ENCODE measurements at places on chromosomes 6 and 20. TPM values are rescaled to one million over a fixed set of nuclear protein-coding genes. Genes with fewer than 3 reads are reported as not detected.

PI16 gene
- 0.17 TPM for total RNA-seq

CRYBG1 gene
- total RNA-seq = 9.1 TPM

ESF1 gene
- total RNA-seq = 25.3 TPM

SOBP gene
- 6.6 TPM for total RNA-seq

ULBP2 gene
- total RNA-seq = 0.13 TPM

CAPN11 gene
- 3.3 TPM for total RNA-seq

MAS1L gene
- total RNA-seq = not detected

SLPI gene
- total RNA-seq = 0.74 TPM

TRIM31 gene
- total RNA-seq = 0.11 TPM

LST1 gene
- total RNA-seq = 0.66 TPM

TNNC2 gene
- 3.0 TPM for total RNA-seq

ADGB gene
- total RNA-seq = not detected

MKKS gene
- 20.9 TPM for total RNA-seq

DNA sequence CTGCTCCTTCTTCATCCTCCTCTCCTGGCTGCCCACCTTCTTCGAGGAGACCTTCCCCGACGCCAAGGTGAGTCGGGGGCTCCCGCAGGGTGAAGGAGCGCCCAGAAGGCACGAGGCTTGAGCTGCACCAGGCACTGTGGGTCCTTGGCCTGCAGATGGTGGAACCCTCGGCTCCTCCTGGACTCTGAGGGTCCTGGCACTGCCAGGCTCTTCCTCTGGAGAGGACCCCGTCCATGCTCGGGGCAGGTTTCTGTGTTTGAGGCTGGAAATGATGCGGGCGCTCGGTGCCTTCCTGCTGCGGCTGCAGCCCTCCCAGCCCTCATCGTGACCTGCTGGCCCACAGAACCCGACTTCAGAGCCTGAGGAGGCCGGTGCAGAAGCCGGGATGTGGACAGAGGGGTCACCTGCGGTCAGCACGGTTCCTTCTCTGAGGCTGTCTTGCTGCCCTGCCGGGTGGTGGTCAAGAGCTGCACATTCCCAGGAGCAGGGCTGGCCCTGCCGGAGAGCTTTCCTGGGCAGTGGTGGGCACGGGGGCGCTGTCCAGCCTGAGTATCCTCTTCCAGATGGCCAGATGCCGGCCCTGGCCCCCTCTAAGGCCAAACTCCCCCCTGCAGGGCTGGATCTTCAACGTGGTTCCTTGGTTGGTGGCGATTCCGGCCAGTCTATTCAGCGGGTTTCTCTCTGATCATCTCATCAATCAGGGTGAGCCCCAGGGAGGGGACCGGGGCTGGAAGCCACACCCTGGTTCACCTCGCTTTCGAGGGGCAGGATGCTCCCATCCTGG is 11.3 kb downstream of the SLC17A9 start:
- no peaks in the 10 kb centered on the region for H3K4me1 ChIP-seq
- no peak overlapping the region for H3K4me3 ChIP-seq
- H3K36me3 ChIP-seq = peaks cover 3% of the 10 kb centered on the region

DNA sequence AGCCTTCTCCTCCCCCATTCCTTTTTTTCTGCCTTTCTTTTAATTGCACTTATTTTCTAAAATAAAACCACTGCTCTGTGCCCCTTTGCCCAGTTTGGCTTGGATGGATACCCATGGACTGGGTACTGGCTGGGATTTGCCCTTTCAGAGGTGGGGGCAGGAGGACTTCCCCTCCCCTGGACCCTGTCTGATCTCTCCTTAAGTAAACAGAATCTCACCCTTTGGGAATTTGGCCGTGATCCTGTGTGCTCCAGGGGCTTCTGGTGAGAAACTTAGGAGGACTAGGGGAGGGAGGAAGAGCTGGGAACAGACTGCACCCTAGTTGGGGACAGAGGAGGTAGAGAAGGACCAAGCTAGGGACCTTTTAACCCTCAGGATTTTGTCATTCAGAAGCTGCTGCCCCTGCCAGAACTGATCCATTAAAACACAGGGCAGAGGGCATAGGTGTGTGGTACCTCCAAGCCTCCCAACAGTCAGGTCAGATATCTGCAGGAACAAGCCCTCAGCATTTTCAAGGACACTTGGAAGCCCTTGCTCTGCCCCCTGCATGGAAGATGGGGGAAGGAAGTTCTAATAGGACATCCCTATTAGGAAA is 7.3 kb downstream of the FOXP4 start:
- H3K27ac ChIP-seq = no peak overlapping the region
- DNase-seq = no peak
- peak overlapping the region; percentile 49 for H3K4me3 ChIP-seq
- peaks cover 87% of the 10 kb centered on the region for H3K4me1 ChIP-seq

DNA sequence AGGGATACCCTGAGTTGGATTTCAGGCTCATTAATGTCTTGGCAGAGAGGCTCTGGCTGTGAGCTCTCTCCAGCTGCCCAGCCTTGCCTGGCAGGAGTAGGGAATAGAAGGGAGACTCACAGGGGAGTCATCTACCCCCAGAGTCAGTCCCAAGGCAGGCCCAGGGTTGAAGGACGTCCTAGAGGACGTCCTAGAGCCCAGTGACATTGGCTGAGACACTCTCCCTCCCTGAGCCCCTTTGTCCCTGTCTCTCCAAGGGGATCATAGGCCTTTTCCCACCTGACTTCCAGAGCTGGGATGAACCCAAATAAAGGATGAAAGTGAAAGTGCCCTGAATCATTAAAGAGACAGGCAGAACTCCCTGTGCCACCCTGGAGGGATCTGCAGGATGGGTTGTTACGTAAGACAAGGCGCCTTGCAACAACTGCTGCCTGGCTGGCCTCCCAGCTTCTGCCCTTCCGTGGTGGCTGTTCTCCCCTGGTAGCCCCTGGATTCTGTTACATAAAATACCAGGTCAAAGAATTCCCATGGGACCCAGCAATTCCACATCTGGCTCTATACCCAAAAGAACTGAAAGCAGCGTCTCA is 53.6 kb upstream of the SIRPA start:
- peaks cover 10% of the 10 kb centered on the region for H3K4me1 ChIP-seq
- no peaks in the 10 kb centered on the region for H3K27me3 ChIP-seq
- H3K27ac ChIP-seq = no peak overlapping the region
- no peak overlapping the region for H3K4me3 ChIP-seq
- H3K36me3 ChIP-seq = no peaks in the 10 kb centered on the region

DNA sequence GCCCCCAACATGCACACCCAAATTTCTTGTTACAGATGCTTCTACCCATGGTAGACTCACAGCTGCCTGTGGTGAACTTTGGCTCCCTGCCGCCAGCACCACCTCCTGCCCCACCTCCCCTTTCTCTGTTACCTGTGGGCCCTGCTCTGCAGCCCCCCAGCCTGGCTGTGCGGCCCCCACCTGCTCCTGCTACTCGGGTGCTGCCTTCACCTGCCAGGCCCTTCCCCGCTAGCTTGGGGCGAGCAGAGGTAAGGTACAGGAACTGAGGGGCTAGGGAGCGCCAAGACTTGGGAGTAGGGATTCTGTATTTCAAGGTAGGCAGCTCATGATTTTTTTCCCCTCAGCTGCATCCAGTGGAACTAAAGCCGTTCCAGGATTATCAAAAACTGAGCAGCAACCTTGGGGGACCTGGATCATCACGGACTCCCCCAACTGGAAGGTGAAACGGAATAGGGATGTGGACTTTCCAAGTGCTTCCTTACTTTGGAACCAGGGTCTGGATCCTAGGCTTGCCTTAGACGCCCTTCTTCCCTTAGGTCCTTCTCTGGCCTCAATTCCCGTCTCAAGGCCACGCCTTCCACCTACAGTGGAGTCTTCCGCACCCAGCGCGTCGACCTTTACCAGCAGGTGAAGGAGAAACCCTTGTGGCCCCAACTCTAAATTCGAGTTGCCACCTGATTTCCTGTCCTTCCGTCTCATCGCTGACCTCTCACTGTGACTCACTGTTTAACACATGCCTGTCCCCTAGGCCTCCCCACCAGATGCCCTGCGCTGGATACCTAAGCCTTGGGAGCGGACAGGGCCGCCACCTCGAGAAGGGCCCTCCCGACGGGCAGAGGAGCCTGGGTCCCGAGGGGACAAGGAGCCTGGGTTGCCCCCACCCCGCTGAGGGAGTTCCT is 15.5 kb downstream of the BAG6 start:
- peaks cover 77% of the 10 kb centered on the region for H3K36me3 ChIP-seq
- peak overlapping the region; percentile 66 for H3K27ac ChIP-seq
- no peak overlapping the region for H3K4me3 ChIP-seq
- no peak for DNase-seq
- no peaks in the 10 kb centered on the region for H3K4me1 ChIP-seq

DNA sequence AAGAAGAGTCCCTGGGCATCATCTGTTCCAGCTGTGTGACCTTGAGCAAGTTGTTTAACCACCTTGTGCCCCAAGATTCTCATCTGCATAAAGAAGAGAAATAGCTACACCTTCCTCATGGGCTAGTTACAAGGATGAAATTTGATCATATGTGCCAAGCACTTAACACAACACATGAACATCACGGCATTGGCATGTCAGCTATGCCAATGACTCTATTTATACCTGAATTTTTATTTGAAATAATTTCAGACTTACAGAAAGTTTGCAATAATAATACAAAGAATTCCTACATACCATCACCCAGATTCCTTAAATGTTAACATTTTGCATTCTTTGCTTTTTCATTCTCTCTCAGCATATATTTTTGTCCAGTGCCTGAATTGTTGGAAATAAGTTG is 21.0 kb upstream of the TCF15 start:
- H3K4me3 ChIP-seq = no peak overlapping the region
- no peak overlapping the region for H3K27ac ChIP-seq
- H3K27me3 ChIP-seq = no peaks in the 10 kb centered on the region
- H3K36me3 ChIP-seq = no peaks in the 10 kb centered on the region
- no peak for DNase-seq

- no peaks in the 10 kb centered on the region for H3K27me3 ChIP-seq
- no peak overlapping the region for H3K27ac ChIP-seq
- DNase-seq = no peak
- no peak overlapping the region for H3K4me3 ChIP-seq
Observed at GRCh38 chr6:53692172-53692571, 26.6 kb upstream of the KLHL31 start.

GRCh38 chr6:13586603-13587542 is 12.5 kb downstream of the SIRT5 start:
- H3K27me3 ChIP-seq = no peaks in the 10 kb centered on the region
- no peak for DNase-seq
- no peak overlapping the region for H3K4me3 ChIP-seq
- H3K36me3 ChIP-seq = peaks cover 22% of the 10 kb centered on the region
- H3K27ac ChIP-seq = no peak overlapping the region

- no peaks in the 10 kb centered on the region for H3K4me1 ChIP-seq
- no peak for DNase-seq
- peaks cover 19% of the 10 kb centered on the region for H3K36me3 ChIP-seq
- H3K4me3 ChIP-seq = no peak overlapping the region
- no peak overlapping the region for H3K27ac ChIP-seq
Observed at GRCh38 chr6:130105996-130106704, 87.8 kb downstream of the L3MBTL3 start.

GRCh38 chr6:16285467-16286150 is 47.2 kb downstream of the GMPR start:
- no peaks in the 10 kb centered on the region for H3K27me3 ChIP-seq
- no peak overlapping the region for H3K27ac ChIP-seq
- no peak overlapping the region for H3K4me3 ChIP-seq
- no peak for DNase-seq
- H3K36me3 ChIP-seq = no peaks in the 10 kb centered on the region
- H3K4me1 ChIP-seq = peaks cover 8% of the 10 kb centered on the region

- no peak for DNase-seq
- H3K36me3 ChIP-seq = no peaks in the 10 kb centered on the region
- no peaks in the 10 kb centered on the region for H3K4me1 ChIP-seq
Observed at GRCh38 chr20:43529457-43530153, 22.1 kb downstream of the L3MBTL1 start.

DNA sequence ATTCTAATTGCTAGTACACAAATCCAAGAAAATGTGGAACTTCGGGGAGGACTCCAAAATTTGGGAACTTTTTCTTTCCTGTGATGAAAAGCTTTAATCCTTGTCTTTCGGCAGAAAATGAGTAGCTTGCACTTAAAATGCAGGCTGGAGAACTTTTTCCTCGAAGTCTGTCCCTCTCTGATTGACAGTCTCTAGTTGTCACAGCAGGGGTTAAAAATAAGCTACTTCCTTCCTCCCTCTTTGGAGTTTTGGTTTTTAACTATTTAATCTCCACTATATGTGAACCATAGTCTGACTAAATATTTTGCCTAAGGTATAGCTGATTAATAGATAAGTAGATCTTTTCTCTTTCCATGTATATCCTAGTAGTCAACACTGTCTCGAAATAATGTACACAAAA is 66.8 kb upstream of the MBOAT1 start:
- peaks cover 18% of the 10 kb centered on the region for H3K4me1 ChIP-seq
- H3K36me3 ChIP-seq = no peaks in the 10 kb centered on the region
- H3K4me3 ChIP-seq = no peak overlapping the region
- no peak for DNase-seq
- H3K27ac ChIP-seq = no peak overlapping the region
- no peaks in the 10 kb centered on the region for H3K27me3 ChIP-seq

- peaks cover 8% of the 10 kb centered on the region for H3K4me1 ChIP-seq
- no peak overlapping the region for H3K27ac ChIP-seq
- no peaks in the 10 kb centered on the region for H3K36me3 ChIP-seq
- H3K27me3 ChIP-seq = no peaks in the 10 kb centered on the region
- no peak overlapping the region for H3K4me3 ChIP-seq
Observed at GRCh38 chr20:46210672-46211330, 92.7 kb downstream of the CD40 start.

DNA sequence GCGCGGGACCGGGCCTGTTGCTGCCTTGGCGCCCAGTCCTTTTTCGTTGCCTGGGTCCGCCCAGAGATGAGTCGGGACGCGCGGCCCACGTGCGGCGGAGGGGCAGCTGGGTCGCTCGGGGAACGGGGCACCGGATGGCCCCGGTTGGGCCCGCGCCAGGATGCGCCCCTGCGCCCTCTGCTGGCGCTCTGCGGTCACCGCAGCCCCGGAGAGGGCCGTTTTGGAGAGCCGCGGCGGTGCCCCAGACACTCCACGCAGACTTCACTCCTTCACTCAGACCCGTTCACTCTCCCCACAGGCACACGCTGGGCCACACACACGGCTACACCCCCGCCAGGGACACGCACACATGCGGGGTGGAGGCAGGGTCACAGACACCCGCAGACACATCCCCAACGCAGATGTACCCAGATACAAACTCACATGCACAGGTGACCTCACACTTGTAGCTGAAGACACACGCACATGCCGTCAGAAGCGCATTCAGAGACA is 38.8 kb downstream of the SRC start:
- peaks cover 4% of the 10 kb centered on the region for H3K4me1 ChIP-seq
- H3K27ac ChIP-seq = peak overlapping the region; percentile 68
- peaks cover 4% of the 10 kb centered on the region for H3K36me3 ChIP-seq

- no peak for DNase-seq
- H3K36me3 ChIP-seq = peaks cover 51% of the 10 kb centered on the region
- no peak overlapping the region for H3K4me3 ChIP-seq
- no peak overlapping the region for H3K27ac ChIP-seq
- no peaks in the 10 kb centered on the region for H3K4me1 ChIP-seq
- H3K27me3 ChIP-seq = no peaks in the 10 kb centered on the region
Observed at GRCh38 chr20:33373735-33374605, 27.3 kb downstream of the CDK5RAP1 start.
